ENCODE measurements at places on chromosomes 3 and 15.

- DNase-seq, result no peak
Observed at GRCh38 chr3:150956376-150956775, 16.2 kb downstream of the CLRN1 start.

- peak; percentile 31 for DNase-seq
Observed at GRCh38 chr15:82183121-82184031, 79.2 kb downstream of the EFL1 start.

DNA sequence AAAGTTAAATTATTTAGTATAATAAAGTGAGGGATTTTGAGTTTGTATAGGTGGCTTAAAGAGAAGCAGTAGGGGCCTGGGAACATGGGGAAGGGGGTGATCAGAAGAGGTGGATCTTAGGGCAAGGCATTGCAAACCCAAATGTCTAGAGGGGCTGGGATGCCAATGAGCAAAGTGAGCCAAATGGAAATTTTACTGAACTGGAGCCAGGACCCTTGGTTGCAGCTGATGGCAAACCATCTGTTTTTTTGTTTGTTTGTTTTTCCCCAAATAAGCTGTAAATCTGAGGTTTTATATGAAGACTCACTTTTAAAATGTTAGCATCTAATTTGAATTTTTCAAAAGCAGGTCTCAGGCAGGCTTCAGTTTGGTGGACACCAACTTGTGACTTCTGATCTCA lies 14.8 kb upstream of the PARP14 start:
- no peak for DNase-seq

GRCh38 chr15:64148581-64148980 lies 3.0 kb upstream of the SNX22 start:
- DNase-seq, result no peak

DNA sequence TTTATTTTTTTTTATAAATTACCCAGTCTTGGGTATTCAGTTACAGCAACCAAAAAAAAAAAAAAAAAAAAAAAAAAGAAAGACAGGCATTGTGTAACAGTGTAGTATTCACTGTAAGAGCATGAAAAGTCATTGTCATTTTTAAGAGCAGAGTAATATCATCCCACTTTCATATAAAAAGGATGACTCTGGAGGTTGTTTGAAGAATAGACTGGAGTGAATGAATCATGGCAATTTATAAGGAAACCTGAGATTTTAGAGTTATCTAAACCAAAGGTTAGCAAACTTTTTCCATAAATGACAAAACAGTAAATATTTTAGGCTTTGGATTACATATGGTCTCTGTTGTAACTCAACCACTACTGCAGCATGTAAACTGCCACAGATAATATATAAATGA lies 794.9 kb downstream of the NTRK3 start:
- DNase-seq, result peak; percentile 13

DNA sequence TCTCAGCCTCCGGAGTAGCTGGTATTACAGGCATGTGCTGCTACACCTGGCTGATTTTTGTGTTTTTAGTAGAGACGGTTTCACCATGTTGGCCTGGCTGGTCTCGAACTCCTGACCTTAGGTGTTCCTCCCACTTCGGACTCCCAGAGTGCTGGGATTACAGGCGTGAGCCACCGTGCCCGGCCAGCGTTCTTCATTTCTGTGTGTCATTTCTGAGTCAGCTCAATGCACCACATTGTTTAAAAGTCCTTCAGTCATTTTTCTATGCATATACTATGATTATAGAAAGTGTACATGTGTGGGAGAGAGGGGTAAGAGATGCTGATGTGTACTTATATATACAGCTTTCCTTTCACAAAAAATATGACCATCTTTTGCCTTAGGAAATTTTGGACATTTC lies 2.1 kb downstream of the QTRT2 start:
- DNase-seq, result no peak

- no peak for DNase-seq
Observed at GRCh38 chr15:87916208-87916607, 340.3 kb downstream of the NTRK3 start.

DNA sequence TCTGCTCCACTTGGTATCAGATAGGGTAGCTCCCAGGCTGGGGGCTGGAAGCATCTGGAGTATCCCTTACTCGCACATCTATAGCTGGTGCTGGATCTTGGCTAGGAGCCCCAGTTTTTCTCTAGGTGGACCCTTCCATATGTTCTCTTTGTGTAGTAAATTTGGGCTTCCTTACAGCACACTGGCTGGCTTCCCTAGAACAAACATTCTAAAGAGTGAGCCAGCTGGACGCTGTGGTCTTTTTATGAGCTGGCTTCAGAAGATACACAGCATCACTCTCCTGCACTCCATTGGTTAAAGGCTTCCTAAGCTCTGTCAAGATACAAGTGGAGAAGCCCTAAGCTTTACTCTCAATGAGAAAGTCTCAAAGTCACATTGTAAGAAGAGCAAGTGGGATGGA lies 322.1 kb downstream of the WDR72 start:
- DNase-seq, result no peak

DNA sequence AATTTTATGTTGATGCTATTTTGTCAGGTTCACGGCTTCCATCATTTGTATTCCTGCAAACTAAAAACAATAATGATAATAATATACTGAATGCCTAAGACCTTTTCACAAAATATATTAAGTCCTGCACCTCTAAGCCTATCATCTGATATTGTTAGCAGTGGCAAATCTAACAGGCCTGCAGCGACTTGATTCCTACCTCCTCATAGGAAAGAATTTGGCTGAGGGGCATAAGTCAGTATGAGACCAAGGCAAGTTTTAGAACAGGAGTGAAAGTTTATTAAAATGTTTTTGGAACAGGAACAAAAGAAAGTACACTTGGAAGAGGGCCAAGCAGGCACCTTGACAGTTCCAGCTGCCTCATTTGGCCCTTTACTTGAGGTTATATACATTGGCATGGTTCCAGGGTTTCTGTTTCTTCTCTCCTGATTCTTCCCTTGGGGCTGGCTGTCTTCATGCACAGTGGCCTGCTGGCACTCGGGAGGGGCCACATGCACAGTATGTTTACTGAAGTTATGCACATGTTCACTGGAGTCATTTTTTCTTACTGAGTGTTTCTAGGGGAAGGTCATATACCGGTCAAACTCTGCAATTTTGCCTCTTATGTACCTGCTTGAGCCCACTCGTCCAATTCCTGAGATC lies 418.1 kb downstream of the EPHA6 start:
- DNase-seq, result no peak

GRCh38 chr3:176739159-176739558 lies 458.1 kb downstream of the TBL1XR1 start:
- no peak for DNase-seq

- no peak for DNase-seq
Observed at GRCh38 chr3:59774000-59774399, 724.2 kb upstream of the CFAP20DC start.

- DNase-seq, result no peak
Observed at GRCh38 chr3:187369089-187369447, 883 bp downstream of the RTP4 start.

DNA sequence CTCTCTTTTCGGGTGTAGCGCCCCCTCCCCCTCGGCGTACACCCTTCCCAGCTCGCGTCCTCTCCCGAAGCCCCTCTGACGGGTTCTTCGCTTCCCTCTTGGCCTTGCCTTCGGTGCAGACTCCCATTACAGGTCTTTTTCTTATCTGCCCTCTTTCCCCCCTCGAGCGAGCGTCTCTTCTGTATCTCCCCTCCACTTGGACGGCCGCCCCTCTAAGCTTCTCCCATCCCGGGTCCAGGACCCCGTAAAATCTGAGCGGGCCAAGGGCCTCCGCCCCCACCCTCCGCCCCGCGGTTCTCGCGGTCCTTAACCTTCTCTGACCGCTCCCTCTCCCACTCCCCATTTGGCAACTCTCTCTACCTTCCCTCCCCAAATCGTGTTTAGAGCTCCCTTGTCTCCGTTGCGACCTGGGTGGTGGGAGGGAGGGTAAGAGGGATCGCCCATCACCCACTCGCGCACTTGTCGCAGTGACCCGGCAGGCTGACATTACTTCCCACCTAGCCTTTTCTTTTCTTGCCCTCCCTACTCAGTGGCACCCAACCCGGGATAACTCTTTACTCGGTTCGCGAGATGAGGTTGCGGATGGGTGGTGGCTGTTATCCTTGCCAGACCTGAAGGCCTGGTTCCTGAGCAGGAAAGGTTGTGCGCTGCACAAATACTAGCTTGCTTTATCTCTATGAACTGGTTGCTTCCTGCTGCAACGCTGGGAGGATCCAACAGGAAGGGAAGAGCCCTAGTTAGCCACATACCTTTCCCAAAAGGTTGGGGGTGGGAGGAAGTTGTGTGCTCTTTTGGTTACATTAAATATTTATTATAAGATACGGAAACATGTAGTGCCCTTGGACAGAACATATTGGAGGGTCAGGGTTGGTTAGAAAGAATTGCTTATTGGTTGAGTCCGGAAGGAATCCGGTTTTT lies 922 bp downstream of the RAB11A start:
- DNase-seq, result no peak

GRCh38 chr3:45896956-45897355 lies 10.6 kb downstream of the CCR9 start:
- DNase-seq, result no peak

- DNase-seq, result no peak
Observed at GRCh38 chr15:52066842-52067544, 45.6 kb downstream of the BCL2L10 start.

DNA sequence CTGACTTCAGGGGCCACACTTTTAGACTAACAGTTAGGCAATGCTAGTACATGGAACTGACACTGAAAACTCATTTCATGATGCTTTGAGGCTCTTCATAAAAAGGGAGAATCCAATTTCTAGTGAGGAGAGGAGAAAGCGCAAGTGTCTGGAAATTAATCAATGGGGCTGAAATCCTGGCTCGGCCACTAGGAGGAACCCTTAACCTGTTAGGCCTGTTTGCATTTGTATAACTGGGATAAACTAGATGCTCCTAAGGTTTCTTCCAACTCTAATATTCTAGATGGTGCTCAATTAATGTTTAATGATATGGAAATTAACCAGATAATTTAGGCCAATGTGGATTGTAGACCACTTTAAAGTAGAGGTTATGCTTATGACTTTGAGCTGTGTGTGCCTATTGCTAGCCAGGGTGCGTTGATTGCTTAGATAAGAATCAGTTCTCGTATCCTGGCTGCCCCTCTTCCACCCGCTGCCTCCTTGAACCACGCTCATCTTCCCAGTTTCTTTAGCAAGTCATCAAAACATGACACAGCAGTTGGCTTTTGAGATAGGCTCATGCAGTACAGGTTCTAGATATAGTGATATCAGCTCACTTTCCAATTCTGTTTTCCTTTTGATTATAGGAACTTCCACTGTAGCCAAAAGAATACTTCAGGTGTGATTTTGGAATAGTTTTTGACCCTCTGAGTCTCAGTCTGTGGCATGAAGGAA lies 16.8 kb upstream of the CRBN start:
- DNase-seq, result peak; percentile 32

DNA sequence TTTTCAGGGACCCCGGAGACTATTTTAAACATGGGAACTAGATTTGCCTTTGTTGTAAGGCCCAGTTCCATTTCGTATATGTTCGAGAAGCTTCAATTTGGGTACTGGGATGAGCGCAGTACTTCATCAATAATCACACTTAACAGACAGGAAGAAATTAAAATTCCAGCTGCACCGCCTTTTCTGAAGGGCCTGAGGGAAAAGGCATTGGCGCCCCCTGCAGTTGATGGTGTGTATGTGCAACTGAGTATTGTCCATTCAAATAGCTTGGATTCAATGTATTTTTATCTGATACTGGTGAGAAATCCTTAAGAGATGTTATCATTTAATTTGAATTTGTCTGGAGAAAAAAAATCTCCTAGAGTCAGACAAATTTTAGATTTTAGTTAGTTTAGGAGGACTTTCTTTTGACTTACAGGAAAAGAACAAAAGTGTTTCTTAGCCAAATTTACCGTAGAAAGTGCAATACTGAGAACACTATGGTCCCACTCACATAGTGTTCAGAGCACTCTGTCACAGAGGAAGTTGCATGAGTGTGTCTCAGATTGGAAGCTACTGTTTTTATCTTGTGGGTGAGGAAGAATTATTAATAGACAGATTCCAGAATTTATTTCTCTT lies 5.4 kb upstream of the ALDH1A2 start:
- peak; percentile 10 for DNase-seq

GRCh38 chr3:186598108-186598784 lies 14.6 kb upstream of the AHSG start:
- DNase-seq, result no peak

GRCh38 chr3:167941234-167941995 lies 154.3 kb downstream of the GOLIM4 start:
- DNase-seq, result peak; percentile 88

DNA sequence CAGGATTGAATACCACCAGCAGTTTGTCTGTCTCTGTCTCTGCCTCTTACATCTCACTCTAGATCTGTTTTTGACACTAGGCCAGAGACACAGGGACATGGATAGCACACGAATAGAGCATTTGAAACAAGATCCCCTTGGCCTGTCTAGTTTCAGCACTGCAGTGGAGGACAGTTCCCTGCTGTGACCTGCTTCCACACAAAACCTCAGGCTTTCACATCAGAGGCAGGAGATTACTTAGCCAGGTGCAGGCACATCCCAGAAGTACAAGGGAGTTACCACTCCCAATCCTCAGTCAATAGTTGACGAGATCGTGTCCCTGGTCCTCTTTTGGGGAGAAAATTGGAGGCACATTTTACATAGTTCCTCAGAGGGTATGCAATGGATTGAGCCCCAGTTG lies 34.0 kb upstream of the CCK start:
- DNase-seq, result peak; percentile 37

DNA sequence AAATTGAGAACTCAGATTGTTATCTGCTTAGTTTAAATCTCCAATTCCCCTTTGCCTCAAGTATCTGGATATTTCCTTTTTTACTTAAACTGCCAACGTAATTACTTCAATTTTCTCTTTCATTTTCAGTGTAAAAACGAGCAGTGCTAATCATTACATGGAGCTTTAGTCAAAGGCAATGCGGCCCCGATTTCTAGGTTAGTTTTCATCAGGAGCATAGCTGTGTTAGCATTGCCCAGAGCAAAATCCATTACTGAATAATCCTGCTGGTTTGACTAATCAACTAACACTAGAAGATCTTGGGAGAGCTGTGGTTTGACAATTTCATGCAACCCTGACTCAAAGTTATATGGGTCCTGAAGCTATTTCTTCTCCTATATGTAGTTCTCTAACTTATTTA lies 46.2 kb downstream of the ZPLD1 start:
- DNase-seq, result no peak

DNA sequence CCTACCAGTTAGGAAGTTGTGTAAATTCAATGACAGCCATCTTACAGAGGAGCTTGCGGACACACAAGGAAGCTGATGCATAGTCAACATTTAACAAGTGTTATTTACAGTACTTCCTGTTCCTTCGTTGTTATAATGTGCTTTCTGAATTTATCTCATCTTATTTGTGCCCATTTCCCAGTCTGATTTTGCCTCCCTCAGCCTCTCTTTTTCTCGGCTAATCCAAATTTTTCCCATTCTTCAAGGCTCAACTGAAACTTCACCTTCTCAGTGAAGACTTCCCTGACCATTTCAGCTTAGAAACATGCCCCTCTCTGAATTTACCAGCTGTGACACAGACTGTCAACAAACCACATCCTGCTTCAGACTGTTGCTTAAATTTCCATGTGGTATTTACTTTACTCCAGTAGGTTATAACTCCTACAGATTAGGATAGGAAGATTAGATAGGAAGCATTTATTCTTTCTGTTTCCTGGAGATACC lies 55.7 kb upstream of the CP start:
- no peak for DNase-seq

Data from COLO829 (cell line).